ENCODE measurements at places on chromosomes 16 and 17.
A peak's percentile ranks its signal among the peaks of the same experiment; 100 is the strongest.

DNA sequence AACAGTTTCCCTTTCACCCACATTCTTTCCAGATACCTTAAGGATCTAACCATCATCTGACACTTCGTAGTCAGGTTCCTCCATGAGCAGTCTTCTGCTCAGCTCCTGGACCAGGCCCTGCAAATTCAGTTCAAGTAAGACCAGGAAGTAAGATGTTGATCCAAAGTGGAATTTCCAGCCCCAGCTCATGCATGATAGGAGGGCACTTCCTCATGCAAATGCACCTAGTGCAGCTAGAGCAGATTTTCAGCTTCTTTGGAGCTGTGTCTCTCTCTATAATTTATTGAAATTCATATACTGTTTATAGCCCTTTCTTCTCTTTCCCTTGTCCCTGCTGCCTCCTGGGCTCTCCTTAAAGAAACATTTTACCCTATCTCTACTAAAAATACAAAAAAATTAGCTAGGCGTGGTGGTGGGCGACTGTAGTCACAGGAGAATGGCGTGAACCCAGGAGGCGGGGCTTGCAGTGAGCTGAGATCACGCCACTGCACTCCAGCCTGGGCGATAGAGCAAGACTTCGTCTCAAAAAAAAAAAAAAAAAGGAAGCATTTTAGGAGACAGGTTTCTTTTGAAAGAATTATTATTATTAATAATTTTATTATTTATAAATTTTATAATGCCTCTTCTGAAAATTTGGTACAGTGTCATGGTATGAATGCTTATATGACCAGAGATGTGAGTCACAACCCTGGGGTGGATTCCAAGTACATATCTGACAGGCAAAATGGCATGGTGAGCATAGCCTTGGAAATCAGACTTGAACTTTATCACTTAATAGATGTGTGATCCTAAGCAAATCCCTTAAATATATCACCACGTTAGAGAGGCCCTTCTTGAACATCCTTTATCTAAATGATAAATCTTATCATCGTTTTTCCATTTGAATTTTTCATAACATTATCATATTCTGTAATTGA, 94.3 kb downstream of the SSH2 start:
- no peak for DNase-seq

- no peak for DNase-seq
Measured at GRCh38 chr17:68707031-68707430, 105.9 kb upstream of the FAM20A start.

DNA sequence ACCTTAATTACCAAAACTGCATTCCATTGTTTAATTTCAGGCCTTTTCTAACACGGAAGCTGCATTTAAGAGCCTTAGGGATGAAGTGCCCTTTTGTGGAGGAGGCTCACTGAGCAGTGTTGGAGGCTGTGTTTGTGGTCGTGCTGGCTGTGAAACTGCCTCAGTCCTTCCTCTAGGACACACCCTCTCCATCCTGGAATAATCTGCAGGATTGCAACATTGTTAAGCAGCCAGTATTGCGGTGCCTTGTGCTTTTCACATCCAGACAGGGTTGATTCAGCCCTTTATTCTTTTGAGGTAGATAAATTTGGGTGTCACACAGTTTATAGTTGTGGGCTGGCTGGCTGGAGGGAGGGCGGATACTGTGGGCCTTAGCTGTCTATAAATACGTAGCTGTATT, 141.6 kb downstream of the CDRT15L2 start:
- DNase-seq = no peak

DNA sequence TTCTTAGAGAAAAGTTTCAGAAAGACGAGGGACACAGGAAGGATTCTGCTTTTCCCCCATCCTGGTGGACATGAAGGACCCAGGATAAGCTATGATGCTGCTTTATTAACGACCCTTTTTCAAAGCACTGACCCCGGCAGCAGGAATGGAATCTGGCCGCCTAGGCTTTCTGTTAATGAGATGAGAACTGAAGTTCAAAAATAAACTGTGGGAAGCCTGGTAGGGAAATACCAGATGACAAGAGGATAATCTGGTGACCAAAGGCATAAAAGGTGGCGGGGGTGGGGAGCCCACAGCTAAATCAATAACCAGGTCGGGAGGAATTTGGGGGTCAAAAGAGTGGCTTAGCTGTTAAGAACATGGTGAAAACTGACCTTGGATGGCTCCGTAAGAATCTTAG, 171.0 kb downstream of the XYLT1 start:
- DNase-seq = no peak

DNA sequence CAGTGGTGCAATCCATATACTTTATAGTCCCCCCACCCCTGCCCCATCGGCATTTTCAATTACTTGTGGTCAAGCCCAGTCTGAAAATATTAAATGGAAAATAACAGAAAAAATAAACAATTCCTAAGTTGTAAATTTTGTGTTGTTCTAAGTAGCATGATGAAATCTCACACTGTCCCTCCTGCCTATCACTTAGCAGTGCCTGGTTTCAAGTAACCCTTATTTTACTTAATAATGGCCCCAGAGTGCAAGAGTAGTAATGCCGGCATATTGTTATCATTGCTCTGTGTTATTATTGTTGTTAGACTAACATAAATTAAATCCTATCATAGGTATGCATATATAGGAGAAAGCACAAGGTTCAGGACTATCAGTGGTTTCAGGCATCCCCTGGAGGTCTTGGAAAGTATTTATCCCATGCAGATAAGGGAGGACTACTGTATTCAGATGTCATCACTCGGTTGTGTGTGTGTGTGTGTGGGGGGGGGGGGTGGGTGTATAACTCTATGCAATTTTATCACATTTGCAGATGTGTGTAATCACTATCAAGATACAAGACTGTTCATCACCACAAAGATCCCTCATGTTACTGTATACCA, 9.3 kb downstream of the UBE2G1 start:
- DNase-seq = no peak

DNA sequence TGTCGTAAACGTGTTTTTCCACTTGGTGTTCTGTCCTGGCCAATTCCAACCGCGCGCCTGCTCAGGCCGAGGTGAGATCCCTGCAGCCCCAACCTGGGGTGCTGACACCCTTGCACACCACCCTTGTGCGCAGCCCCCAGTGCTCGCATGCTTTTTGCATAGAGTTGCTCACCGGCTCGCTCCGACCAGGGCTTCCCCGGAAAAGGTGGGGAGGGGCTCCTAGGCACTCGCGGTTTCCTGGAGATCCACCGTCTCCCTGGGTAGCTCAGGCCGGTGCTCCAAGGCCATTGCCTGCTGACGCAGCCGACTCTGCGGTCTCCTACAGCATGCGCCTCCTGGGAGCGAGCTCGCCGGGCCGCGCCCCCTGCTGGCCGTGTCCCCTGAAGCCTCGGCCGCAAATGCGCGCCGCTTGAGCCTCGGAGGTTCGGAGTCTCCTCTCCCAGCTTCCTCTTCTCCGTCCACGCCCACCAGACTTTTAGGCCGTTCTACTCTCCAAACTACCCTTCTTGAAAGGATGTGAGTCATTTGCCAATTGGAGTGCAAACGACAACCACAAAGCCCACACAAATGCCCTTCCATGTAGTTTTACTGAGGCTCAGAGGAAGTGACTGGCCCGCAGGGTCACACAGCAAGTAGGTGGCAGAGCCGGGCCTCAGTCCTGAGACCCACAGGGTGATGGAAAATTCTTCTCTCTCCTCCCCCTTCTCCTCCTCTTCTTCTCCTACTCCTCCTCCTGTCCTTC, 7.2 kb upstream of the PDP2 start:
- DNase-seq = peak; percentile 92

GRCh38 chr17:63426917-63427308, 19.2 kb downstream of the CYB561 start:
- DNase-seq = no peak

GRCh38 chr16:75109732-75110243, 6.8 kb downstream of the LDHD start:
- DNase-seq = no peak

DNA sequence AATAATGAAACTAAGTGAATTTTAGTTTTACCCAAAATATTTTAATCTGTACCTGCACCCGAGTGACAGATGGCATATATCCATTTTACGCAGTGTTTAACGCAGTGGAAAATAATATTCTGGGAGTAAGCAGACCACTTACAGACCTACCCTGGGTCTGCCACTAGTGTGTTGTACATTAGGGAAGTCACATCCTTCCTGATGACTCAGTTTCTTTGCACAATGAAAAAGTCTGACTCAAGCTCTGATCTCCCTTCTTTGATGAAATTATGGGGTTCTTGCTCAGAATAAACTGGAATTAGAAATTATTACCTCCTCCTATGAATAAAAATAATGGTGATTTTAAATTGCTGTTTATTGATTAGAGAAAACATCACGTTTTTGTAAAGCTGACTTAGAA, 123.2 kb upstream of the AXIN2 start:
- no peak for DNase-seq

DNA sequence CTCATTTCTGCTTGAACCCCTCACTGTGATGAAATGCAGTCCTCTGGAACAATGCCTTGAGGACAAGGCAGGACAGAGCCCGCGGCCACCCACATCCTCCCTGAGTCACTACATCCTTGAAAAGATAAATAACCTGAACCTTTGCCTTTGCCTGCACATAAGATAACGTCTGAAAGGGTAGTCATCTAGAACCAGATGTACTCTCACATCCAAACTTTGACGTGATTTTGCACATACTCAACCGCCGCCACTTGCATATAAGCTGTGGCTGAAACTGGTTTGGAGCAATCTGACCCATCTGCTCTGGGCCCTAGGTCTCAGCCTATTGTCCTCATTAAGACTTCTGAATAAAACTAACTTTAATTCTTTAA, 252.1 kb downstream of the PHKB start:
- no peak for DNase-seq

DNA sequence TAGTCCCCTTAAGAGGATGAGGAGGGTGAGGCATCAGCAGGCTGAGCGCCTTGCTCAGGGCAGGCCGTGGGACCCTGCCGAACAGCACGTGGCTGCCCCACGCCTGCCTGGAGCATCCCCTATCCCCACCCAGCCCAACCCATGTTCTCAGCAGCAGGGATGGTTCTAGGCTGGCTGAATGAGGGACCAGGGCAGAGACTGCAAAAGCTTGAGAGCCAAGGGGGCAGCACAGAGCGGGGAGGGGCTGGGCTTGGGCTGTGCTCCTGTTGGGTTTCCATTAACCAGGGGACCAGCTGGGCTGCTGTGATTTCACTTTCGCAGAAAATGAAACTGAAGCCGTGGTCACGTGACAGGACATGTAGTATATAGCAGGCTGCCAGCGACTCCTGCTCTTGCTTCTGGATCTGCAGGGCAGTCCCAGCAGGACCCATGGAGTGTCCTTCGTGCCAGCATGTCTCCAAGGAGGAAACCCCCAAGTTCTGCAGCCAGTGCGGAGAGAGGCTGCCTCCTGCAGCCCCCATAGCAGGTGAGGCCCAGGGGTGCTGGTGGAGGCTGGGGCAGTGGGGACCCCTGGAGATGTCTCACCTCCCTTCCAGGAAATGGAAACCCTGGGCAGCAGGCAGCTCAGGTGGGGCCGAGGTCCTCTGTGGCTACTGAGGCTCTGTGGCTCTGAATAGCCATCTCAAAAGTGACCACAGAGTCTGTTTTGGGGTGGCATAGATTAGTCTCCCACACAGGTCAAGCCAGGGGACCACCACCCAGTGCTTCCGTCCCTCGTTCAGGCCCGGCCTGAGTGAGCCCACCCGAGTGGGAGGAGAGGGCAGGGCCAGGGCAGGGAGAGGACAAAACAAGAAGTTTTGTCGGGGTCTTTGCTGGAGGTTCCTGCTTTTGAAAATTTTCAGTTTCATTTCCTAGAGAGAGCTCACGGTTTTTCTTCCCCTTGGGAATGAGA, 2.9 kb downstream of the RNF213 start:
- DNase-seq = peak; percentile 90

DNA sequence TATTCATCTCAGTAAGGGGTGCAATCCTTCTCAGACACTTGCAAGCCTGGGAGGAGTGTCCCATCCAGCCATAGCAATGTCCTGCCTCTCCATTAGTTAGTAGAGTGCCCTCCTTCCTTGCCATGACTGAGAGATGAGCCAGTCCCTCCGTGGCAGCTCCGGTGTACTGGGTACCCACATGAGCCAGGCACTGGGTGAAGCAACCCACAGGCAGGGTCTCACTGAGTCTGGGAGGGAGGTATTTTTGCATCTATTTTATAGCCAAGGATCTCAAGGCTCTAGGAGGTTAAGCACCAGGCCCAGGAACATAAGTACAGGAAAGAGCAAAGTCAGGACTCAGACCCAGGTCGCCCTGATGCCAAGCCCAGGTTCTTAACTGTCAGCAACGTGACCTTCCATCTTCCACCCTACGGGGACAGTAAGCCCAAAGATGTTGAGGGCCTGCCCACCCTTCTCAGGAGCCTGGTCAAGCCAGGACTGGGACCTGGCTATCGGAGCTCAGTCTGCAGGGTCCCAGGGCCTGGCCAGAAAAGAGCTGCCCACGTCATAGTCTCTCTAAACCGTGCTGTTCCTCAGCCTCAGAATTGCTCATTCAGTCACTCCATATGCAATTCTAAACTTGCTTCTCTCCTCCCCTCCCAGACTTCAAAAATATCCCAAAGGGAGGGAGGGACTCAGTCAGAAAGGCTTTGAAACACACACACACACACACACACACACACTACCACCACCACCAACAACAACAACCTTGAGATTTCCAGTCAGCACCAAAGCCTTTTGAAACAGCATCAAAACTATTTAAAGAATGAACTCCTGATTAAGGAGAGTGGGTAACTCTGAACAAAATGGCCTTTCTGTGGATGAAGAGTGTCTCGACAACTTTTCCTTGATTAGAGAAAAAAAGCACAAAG, 16.6 kb downstream of the NOS2 start:
- DNase-seq = no peak
